Stimulated activated CD4-positive, alpha-beta T cell treated with anti-CD3 and anti-CD28 coated beads, Interleukin-15, amount 100 ng/mL, for 24 hours (primary cell): ENCODE measurements at places on chromosomes 4 and X.

GRCh38 chr4:47621181-47621580 is 136.1 kb downstream of the ATP10D start:
- no peak for DNase-seq

- no peak for DNase-seq
Measured at GRCh38 chrX:78237127-78237526, 90.3 kb downstream of the CYSLTR1 start.

DNA sequence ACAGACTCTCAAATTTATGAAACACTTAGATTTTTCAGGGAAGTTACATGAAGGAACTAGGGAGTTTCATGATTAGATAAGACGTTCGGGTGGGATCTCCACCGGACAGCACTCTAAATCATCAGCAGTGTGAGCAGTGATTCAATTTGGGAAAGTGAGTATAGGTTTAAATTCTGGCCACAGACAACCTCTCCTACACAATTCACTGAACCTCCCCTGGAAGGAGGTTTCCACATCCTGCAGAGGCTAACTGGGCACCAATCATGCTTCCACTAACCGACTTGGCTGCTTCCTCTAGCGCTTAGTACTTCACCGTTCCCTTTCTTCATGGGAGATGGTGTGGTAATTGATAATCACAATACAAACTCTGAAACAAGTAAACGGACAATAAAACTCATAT is 5.6 kb downstream of the CXCL9 start:
- DNase-seq: no peak

- DNase-seq: no peak
Measured at GRCh38 chrX:137245183-137245582, 211.4 kb upstream of the GPR101 start.

DNA sequence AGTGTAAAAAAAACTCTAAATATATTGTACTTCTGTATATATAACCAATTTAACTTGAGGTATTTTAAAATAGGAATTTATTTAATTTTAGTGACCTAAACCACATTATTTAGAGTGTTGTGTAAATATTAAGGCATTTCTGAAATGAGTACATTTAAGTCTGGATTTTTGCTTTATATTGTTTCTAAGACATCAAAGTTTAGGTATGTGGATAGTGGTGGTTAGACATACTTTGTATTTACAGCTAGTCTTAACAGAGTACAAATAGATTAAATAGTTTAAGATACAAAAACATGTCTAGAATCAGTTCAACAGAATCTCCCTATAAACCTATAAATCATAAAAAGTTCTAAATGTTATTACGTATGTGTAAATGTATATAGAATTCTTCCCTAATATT is 588.5 kb downstream of the TRIML1 start:
- no peak for DNase-seq

DNA sequence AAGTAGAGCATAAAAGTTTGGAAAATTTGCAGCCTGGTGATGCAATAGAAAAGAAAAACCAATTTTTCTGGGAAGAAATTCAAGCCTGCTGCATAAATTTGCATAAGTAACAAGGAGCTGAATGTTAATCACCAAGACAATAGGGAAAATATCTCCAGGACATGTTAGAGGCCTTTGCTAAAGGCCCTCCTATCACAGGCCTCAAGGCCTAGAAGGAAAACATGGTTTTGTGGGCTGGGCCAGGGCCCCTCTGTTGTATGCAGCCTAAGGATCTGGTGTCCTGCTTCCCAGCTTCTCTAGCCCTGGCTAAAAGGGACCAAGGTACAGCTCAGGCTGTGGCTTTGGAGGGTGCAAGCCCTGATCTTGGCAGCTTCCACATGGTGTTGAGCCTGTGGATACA is 6.2 kb upstream of the RTL3 start:
- no peak for DNase-seq

- no peak for DNase-seq
Measured at GRCh38 chrX:108199041-108199440, 107.5 kb downstream of the ATG4A start.

DNA sequence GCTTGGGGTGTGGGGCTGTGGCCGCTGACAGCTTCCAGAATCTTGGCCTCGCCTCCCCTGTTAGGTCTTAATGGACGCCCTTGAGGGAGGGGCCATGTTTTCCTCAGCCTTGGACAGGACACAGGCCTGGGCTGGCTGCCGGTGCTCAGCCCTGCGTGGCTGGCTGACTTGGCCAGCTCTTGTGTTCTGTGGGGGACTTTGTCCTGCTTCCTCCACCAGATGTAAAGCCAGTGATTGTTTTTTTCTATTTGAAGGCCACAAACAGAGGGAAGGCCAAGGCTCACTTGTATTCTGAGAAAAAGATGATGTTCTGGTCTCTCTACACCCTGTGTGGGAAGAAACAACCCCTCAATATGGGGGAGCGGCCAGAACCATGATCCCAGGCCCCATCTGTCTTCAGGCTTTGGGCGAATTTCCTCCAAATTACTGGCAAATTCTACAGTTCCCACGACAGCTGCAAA is 71.3 kb downstream of the HTRA3 start:
- no peak for DNase-seq

DNA sequence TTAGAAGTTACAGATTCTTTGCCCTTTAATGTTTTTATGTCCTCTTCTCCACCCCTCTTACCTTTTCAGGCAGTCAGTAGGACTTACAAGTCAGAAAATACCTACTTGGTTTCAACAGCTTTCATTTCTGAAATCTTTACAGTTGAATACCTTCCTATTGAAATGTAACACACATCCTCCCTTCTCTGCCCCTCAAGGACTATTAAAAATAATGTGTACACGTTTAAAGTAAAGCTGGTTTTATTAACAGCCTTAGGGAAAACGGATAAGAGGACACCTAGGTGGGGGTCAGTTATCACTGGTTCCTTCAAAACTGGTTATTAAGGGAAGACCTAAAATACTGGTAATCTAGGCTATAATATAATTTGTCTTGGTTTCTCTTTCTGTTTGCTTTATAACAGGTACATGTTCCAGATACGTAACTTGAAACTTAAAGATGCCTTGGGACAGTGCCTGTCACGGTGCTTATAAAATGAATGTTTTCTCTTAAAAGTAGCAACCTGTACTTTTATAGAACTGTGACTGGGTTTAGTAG is 1.8 kb downstream of the CCSER1 start:
- no peak for DNase-seq

- DNase-seq: no peak
Measured at GRCh38 chr4:145083891-145084605, 13.9 kb downstream of the ANAPC10 start.

- DNase-seq: no peak
Measured at GRCh38 chr4:38396845-38397547, 267.0 kb upstream of the KLF3 start.

GRCh38 chr4:1975880-1976279 is 32.9 kb downstream of the NELFA start:
- no peak for DNase-seq

GRCh38 chrX:9162698-9163097 is 128.8 kb upstream of the FAM9B start:
- no peak for DNase-seq

- DNase-seq: no peak
Measured at GRCh38 chr4:122636697-122637096, 15.8 kb upstream of the IL21 start.

- no peak for DNase-seq
Measured at GRCh38 chrX:19017271-19017670, 33.4 kb upstream of the PHKA2 start.

DNA sequence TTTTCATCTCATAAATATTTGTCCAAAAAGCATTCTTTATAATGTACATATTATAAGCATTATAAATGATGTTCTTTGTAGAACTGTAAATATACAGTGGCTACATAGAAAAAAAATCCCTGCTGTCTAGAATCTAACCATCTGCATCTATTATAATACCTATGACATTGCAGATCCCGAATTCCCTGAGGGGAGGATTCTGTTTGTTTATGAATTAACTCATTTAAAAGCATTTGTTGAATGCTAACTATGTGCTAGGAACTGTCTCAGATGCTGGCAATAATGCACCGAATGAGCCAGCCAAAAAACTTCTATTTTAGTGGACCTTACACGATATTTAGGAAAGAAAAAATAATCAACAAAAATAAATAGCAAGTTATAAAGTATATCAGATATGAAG is 189.6 kb downstream of the PACRGL start:
- DNase-seq: no peak

- no peak for DNase-seq
Measured at GRCh38 chr4:156556336-156556735, 415.3 kb downstream of the PDGFC start.

- DNase-seq: no peak
Measured at GRCh38 chr4:31984872-31985271, 1264.7 kb downstream of the PCDH7 start.

DNA sequence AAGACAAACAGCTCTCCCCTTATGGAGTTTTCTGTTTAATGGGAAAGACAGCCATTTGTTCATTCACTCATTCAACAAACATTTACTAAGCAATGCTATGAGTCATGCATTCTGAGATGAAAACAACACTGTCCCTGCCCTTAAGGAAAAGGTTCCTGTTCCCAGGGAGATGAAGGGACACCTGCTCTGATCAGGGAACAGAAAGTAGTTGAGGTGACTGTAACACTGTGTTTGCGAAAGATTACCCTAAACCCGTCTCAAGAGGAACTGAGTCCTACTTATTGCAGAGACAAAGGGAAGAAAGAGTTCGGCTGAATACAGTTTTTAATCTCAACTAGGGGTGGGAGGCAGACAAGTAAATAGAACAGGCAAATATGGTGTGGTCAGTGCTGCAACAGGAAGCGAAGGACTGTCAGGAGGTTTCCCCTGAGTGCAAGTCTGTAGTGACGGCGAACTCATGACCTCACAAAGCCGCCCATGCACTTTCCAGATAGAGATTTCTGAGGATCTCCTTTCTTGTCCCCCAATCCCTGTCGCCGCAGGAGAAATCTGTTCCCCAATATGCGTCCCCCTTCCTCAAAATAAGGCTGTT is 712 bp downstream of the STX18 start:
- DNase-seq: peak; percentile 46

- DNase-seq: no peak
Measured at GRCh38 chr4:161892951-161893350, 270.8 kb downstream of the FSTL5 start.
